Heart left ventricle (tissue), 16 donors: ENCODE measurements at places on chromosomes 16 and 17. TPM values are rescaled to one million over a fixed set of nuclear protein-coding genes. Genes with fewer than 3 reads are reported as not detected.

LIMD2 gene
- 4.0 TPM for polyA plus RNA-seq

TMIGD1 gene
- not detected for polyA plus RNA-seq

CNOT1 gene
- 21.2 TPM for polyA plus RNA-seq

HS3ST4 gene
- polyA plus RNA-seq = not detected

CD68 gene
- polyA plus RNA-seq = 46.7 TPM
